HEK293T (cell line): ENCODE measurements at places on chromosomes 1 and 21.
A peak's percentile ranks its signal among the peaks of the same experiment; 100 is the strongest.

GRCh38 chr1:81797701-81798100 lies 3.0 kb upstream of the ADGRL2 start:
- DNase-seq = no peak

DNA sequence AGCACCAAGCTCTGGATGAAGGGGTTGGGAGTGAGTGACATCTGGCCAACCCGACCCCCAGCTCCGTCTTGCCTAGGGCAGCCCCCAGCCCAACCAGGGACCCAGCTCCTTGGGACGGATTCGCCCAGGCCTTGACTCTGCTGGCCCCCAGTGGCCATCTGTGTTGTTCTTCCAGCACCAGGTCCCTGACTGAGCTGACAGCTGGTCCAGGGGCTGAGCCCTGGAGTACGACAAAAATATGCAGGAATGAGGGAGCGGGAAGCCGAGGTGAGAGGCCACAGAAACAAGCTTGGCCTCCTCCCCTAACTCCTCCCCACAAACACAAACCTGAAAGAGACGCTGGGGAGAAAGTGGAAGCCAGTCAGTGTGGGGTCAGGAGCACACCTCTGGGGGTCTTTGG lies 55.0 kb upstream of the PAX7 start:
- peak; percentile 69 for DNase-seq

DNA sequence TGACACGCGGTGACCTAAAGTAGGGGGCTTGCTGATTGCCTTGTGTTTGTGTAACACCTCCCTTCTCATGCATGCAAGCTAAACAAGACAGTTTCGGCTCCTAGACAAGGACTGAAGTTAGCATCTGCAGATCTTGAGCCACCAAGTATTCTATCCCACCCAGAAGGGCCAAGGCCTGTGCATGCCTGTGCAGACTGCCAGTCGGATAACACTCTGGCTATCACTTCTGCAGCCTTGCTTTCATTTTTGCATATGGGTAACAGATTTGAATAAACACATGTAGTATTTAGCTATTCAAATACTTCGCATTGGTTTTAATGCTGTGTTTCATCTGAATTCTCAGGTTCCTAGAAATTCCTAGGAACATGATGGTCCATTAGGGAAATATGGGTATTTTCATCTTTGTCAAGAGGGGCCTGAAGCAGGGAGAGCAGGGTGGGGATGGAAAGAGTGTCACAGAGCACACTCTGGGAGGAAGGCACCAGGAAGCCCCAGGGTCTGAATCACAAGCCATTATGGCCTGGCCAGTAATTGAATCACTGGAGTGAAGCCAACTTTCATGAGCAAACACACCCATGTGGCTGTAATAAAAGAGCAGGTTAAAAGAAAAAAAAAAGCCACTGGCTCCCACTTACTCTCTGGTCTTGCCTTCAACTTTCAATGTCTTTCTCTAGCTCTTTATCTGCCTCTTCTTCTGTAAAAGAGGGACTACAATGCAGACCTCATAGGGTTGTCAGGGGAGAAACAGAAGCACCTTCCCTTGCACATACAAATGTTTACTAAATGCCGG lies 28.3 kb downstream of the GADD45A start:
- peak; percentile 73 for DNase-seq

DNA sequence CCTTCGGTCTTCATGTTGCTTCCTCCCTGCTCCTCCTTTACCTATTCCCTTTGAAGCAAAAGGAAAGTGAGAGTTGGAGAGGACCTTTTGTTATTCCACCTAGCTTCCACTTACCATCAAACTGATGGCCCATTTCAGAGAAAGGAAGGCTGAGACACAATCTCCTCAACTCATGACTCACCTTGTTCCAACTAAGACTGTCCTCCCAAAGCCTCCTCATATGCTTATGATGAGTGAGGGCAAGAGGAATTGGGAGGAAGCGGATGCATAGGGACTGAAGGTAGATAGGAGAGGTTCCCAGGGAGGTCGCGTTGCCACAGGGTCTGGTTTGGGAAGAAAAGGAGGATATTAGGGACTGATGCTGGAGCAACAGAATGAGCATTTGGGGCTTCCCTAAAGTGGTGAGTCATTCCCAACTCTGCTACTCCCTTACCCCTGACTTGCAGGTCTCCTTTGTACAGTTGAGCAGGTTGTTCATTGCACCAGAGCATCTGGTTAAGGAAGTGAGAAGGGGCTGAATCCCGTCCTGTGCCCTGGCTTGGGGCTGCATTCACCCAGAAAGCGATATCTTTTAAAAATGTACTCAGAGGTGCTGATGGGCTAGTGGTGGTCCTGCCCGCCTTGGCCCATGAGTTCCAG lies 35.0 kb downstream of the LGR6 start:
- DNase-seq = no peak

- DNase-seq = no peak
These were observed 6.9 kb downstream of the CASQ1 start for GRCh38 chr1:160197231-160197630.

DNA sequence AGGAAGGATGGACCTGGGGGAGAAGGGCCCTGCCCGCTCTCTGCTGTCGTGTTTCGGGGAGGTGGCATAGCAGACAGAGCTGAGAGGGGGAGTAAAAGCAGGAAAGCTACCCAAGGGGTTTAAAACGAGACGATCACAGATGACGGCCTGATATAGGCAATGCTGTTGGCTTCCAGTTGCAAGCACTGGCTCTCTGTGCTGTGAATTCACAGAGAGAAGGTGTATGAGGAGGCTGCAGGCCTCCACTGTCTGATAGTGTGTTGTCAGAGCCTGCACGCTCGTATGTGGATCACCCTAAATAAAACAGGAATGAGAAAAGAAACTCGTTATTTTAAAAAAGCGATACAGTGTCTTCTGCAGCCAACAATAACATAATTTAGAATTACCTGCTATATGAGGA lies 57.4 kb downstream of the LGR6 start:
- no peak for DNase-seq

- no peak for DNase-seq
These were observed 111.4 kb upstream of the HOOK1 start for GRCh38 chr1:59703226-59703917.

- peak; percentile 80 for DNase-seq
These were observed 6.6 kb downstream of the LIN28A start for GRCh38 chr1:26417111-26417759.

- no peak for DNase-seq
These were observed 126.0 kb upstream of the IPO9 start for GRCh38 chr1:201702936-201703335.

GRCh38 chr1:94156096-94156625 lies 35.2 kb upstream of the ABCA4 start:
- DNase-seq = no peak

DNA sequence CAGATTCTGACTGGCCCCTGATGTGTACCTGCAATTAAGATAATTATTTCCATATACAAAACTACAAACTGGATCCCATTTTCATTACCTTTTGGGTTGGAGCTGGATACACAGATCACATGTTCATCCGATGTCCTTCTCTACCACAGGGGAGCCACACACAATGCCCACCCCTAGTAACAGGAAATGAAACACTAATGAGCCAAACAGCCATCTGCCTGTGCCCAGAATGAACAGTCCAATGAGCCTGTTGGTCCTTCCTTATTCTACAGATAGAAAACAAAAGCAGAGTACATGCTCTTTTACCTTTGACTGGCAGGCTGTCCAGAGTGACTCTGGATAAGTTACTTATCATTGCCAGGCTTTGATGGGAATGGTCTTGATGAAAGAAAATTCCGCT lies 68.6 kb downstream of the SIPA1L2 start:
- DNase-seq = no peak

- DNase-seq = no peak
These were observed 15.7 kb downstream of the OR2B11 start for GRCh38 chr1:247442164-247442563.

- peak; percentile 79 for DNase-seq
These were observed at the start of gene MANEAL for GRCh38 chr1:37793773-37794371. Gene MANEAL, plus strand, starts transcription at chr1:37793847. Its CDS starts 336 bp downstream, at chr1:37794183.

GRCh38 chr1:94218332-94218731 lies 19.1 kb downstream of the ARHGAP29 start:
- no peak for DNase-seq

DNA sequence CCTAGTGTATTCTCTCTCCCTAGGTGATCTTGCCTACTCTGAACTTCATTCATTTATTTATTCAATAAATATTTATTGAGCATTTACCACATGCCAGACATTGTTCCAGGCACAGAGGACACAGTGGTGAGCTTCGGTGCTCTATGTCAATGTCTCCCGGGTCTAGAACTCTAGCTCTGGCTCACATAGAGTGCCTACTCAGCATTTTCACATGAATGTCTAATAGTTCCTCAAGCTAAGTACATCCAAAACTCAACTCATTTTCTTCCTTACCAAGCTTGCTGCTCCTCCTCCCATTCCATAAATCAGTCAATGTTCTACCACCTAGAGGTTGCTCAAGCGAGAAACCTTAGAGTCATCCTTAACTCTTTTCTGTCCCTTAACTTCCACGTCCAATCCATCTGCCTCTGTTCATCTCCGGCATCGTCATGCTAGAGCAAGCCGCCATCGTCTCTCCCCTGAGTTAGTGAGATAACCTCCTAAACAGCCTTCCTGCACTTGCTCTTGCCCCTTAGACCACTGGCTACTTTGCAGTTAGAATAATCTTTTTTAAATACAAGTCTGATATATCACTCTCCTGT lies 67.5 kb downstream of the TMEM53 start:
- DNase-seq = no peak

- DNase-seq = no peak
These were observed 11.0 kb upstream of the CDK18 start for GRCh38 chr1:205493241-205494085.

DNA sequence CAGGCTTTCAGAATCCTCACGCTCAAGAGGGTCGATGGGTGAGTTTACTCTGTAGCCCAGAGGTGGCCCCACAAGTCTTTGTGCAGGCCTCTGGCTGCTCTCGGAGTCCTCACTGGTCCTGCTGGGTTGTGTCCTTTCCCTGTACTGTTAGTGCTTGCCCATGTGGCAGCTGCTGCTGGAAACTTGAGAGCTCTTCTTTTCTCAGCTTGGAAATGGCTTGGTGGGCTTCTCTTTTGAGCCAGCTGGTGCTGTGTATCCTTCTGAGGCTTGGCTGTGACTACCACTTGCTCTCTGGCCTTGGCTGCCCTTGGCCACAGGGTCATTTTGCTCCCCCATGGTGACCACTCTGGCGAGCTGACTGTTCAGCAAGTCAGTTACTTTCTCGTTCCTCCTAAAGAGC lies 82.2 kb upstream of the LMO4 start:
- DNase-seq = no peak

DNA sequence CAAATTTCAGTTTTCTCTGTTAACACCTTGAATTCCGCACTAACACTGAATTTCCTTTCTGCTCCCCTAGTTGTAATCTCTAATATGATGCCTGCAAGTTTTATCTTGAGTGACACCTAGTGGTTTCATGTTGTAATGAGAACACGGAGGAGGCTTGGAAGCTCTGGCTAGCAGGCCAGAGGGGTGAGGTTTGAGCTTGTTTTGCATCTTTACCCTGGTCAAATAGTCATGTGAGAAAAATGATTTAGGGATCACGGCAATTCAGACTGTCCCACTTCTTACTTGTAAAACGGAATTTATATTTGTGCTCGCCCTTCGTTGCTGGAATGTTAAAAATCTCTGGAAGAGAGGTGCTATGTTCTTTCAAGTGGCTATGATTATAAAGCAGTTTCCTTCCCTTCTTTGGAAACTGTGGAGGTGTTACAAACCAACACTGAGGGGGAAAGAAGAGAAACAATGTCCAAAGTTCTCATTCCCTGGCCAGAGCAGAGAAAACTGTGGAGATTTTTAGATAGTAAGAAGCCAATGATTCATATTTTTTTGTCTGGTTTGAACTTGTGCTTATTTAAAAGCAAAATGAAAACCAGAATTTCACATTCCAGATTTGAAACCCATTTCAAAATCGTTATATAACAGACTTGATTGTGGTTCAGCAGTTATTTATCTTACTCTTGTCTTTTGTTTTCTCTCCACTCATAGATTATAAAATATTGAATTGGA lies 5.3 kb upstream of the MROH9 start:
- peak; percentile 73 for DNase-seq

- no peak for DNase-seq
These were observed 181.8 kb upstream of the L1TD1 start for GRCh38 chr1:62012836-62013235.

GRCh38 chr1:151809985-151810556 lies 4.9 kb upstream of the LINGO4 start:
- DNase-seq = no peak

- DNase-seq = no peak
These were observed 107.5 kb downstream of the PCNX2 start for GRCh38 chr1:233188061-233188460.
